ENCODE measurements at places on chromosomes 3 and 15. TPM values are rescaled to one million over a fixed set of nuclear protein-coding genes. Genes with fewer than 3 reads are reported as not detected.
A peak's percentile ranks its signal among the peaks of the same experiment; 100 is the strongest.

KLHL40 gene
- total RNA-seq: not detected

PDE8A gene
- total RNA-seq: 9.4 TPM

RBP2 gene
- not detected for total RNA-seq

TLR9 gene
- total RNA-seq: not detected

CCDC9B gene
- total RNA-seq: 0.23 TPM

DNAJA4 gene
- total RNA-seq: 18.6 TPM

TRIM42 gene
- not detected for total RNA-seq

CDC25A gene
- total RNA-seq: 40.9 TPM

TFG gene
- total RNA-seq: 137 TPM

CPLX3 gene
- not detected for total RNA-seq

CFAP100 gene
- 0.66 TPM for total RNA-seq

FANCD2 gene
- total RNA-seq: 56.0 TPM

PCSK6 gene
- total RNA-seq: 5.7 TPM

TMEM212 gene
- not detected for total RNA-seq

SUSD5 gene
- total RNA-seq: 2.8 TPM

GRCh38 chr3:48897460-48898376 lies 964 bp downstream of the SLC25A20 start:
- peak; percentile 45 for DNase-seq
- H3K4me1 ChIP-seq: no peaks in the 10 kb centered on the region
- H3K27ac ChIP-seq: no peak overlapping the region
- no peaks in the 10 kb centered on the region for H3K36me3 ChIP-seq
- H3K4me3 ChIP-seq: peak overlapping the region; percentile 90

DNA sequence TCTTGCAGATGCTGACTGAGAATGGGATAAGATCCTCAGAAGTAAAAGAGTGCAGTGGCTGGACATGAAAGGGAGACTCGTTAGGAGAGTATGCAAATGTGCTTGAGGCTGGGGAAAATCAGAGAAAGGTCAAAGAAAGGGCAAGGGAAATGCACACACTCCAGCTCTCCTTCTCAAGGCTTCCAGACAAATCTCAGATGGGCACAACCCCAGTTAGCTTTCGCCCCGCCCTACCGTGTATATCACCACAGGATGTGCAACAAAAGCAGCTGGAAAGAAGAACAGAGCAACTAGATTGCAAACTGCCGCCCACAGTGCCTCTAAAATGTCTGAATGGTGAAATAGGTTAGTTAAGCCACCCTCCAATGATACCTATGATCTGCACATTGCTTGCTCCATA lies 63.9 kb downstream of the CERS3 start:
- H3K4me1 ChIP-seq: no peaks in the 10 kb centered on the region
- no peak overlapping the region for H3K27ac ChIP-seq
- DNase-seq: no peak
- H3K36me3 ChIP-seq: no peaks in the 10 kb centered on the region
- no peak overlapping the region for H3K4me3 ChIP-seq
- no peaks in the 10 kb centered on the region for H3K27me3 ChIP-seq

GRCh38 chr15:25683911-25684310 lies 179.2 kb downstream of the ATP10A start:
- no peak for DNase-seq
- H3K27ac ChIP-seq: no peak overlapping the region
- no peaks in the 10 kb centered on the region for H3K36me3 ChIP-seq
- no peaks in the 10 kb centered on the region for H3K27me3 ChIP-seq
- peaks cover 3% of the 10 kb centered on the region for H3K4me1 ChIP-seq

DNA sequence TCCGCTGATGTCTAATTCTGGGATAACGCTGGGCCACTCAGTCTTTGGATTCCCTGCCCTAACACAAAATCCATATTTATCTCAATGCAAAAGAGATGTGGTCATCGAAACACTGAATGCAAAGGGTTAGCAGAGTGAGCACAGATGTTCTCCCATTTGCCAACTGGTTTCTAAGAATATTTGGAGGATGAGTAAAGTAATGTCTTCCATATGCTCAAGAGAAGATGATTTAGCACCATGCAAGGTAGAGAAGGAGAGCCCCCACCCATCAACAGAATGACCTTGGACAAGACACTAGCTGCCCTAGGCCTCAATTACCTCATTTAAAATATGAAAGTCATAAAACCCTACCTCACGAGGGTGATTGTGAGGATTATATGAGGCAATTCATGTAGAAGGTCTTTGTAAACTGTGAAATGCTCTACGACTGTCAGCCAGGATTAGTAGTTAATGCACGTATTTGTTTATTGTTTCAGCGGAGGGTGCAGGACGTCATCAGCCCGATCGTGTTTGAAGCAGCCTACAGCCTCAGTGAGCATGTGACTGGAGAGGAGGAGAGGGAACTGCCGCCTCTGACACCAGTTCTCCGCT lies 232.9 kb upstream of the CTDSPL start:
- H3K4me3 ChIP-seq: no peak overlapping the region
- H3K36me3 ChIP-seq: peaks cover 8% of the 10 kb centered on the region
- H3K27me3 ChIP-seq: no peaks in the 10 kb centered on the region
- H3K4me1 ChIP-seq: peaks cover 4% of the 10 kb centered on the region
- DNase-seq: no peak

DNA sequence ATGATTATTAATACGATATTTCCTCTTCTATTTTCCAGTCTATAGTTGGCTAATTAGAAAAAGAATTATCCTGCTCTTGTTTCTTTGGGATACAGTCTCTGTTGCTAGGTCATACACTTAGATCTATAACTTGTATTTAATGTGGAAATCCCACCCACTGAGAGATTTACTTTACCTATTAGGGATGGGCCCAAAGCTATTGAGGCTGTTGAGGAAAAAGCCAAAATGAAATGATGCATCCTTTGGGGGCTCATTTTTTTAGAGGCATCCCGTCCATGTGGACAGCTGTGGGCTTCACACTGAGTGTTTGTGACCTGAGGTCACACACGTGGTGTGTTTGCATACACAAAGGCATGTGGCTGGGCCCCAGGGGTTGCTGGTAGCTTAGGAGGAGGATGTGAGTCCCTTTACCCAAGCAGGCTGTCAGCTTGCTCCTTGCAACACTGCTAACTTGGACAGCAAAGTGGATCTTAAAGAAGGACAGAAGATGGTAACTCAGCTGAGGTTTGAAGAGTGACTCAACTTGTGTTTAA lies 477.4 kb downstream of the AGBL1 start:
- no peak for DNase-seq
- peaks cover 7% of the 10 kb centered on the region for H3K27me3 ChIP-seq
- H3K36me3 ChIP-seq: no peaks in the 10 kb centered on the region
- no peak overlapping the region for H3K27ac ChIP-seq

- no peaks in the 10 kb centered on the region for H3K4me1 ChIP-seq
- no peak overlapping the region for H3K4me3 ChIP-seq
- H3K27me3 ChIP-seq: no peaks in the 10 kb centered on the region
- H3K36me3 ChIP-seq: no peaks in the 10 kb centered on the region
- no peak overlapping the region for H3K27ac ChIP-seq
- no peak for DNase-seq
Observed at GRCh38 chr3:118932822-118933558, 101.7 kb downstream of the IGSF11 start.

DNA sequence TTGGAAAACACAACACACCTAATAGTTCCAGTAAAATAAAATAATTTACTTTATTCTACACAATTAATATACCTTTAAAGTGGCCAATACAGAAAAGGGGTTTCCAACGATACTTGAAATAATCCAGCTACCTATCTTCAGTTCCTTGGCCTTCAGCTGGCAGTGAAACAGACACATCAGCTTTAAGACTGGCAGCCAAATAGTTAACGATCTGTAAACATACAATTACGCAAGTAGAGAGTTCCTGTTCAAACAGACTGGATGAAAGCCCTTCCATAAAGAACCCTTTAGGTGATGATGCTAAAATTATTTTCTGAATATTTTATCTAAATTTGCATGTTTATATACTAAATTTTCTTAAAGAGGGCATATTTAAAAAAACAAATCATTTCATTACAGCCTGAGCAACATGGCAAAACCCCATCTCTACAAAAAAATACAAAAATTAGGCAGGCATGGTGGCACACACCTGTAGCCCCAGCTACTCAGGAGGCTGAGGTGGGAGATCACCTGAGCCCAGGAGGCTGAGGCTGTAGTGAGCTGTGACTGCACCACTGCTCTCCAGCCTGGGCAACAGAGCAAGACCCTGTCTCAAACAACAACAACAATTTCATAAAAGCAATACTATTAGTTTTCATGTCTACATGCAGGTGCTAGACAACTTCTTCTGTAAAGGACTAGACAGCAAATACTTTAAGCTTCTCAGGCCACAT lies 12.9 kb downstream of the DYNC1LI1 start:
- H3K36me3 ChIP-seq: peaks cover 24% of the 10 kb centered on the region
- no peak for DNase-seq

DNA sequence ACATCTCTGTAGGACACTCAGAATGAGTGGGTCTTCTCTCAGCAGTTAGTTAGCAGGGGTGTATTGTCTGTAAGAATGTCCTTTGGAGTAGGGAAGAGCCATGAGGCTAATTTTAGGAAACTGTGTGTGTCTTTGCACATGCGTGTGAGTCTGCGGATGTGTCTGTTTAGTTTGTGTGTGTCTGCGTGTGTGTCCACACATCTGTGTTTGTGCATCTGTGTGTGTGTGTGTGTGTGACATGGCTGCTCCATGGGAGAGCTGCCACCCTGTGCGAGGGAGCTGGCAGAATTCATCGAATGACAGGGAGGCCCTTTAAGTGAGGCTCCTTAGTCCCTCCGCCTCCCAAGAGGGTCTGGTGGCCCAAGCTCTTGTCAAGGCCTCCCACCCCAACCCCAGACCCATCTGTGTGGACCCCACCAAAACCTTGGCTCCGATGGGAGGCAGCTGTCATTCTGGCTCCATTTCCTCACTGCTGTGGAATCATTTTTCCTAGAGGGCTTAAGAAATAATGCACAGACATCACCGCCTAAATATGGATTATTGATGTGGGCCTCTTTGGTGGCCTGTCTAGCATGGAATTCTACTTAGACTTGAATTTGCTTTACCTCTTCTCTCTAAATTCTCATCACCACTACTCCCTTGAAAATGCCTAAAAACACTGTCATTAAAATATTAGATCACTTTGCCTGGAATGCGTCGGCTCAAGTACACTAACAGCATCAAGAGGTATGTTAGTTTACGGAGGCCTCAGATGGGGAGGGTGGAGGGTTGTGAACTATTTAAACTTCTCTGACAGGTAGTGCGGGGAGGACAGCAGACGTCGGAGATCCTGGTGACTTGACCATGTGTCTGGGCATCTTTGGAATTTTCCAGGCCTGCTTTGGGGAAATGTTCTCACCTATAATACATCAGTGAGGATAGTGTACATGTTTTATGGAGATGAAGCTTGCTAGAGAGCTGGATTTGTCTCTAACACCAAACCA lies 9.4 kb downstream of the ESYT3 start:
- DNase-seq: peak; percentile 40
- no peak overlapping the region for H3K4me3 ChIP-seq
- H3K27me3 ChIP-seq: no peaks in the 10 kb centered on the region
- H3K36me3 ChIP-seq: no peaks in the 10 kb centered on the region
- peaks cover 7% of the 10 kb centered on the region for H3K4me1 ChIP-seq
- H3K27ac ChIP-seq: no peak overlapping the region

DNA sequence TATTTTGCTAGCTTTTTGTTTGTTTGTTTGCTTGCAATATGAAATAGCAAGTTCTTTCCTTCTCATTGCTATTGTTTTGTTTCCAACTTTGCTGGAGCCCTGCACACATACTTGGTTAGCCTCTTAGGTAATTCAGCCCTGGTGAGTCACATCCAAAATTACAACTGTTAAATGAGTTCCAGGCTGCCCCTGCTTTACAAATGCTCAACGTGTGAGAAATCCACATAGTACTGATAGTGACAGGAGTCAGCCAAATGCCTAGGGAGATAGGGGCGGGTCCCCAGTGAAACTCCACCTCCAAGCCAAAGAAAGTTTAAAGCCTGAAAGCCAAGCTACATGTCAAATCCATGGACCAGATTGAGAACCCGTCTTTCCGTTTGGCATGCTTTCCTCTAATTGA lies 81.3 kb upstream of the RNF7 start:
- no peaks in the 10 kb centered on the region for H3K36me3 ChIP-seq
- peaks cover 32% of the 10 kb centered on the region for H3K27me3 ChIP-seq
- DNase-seq: peak; percentile 82

DNA sequence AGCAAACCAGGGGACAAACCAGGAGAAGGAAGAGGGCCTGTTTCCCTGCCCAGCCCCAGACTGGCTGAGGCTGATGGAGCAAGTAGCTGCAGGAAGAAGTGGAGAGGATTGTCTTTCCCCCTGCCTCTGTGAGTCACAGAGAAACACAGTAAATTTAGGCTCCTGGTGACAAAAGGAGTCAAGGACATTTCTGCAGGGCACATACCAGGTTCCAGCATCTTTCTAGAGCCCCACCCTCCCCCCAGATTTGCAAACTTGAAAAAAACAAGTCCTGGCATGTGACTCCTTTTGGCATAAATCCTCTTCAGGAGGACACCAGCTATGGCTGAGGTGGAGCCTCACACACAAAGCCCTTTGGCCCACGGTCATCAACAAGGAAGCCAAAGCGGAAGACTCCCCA lies 17.8 kb downstream of the PLD1 start:
- H3K4me1 ChIP-seq: peaks cover 13% of the 10 kb centered on the region
- no peak overlapping the region for H3K27ac ChIP-seq
- H3K27me3 ChIP-seq: no peaks in the 10 kb centered on the region
- DNase-seq: no peak

GRCh38 chr3:151283907-151284461 lies 5.6 kb upstream of the P2RY14 start:
- H3K36me3 ChIP-seq: no peaks in the 10 kb centered on the region
- no peak overlapping the region for H3K27ac ChIP-seq
- H3K4me1 ChIP-seq: peaks cover 4% of the 10 kb centered on the region
- DNase-seq: no peak
- H3K27me3 ChIP-seq: no peaks in the 10 kb centered on the region
- no peak overlapping the region for H3K4me3 ChIP-seq

DNA sequence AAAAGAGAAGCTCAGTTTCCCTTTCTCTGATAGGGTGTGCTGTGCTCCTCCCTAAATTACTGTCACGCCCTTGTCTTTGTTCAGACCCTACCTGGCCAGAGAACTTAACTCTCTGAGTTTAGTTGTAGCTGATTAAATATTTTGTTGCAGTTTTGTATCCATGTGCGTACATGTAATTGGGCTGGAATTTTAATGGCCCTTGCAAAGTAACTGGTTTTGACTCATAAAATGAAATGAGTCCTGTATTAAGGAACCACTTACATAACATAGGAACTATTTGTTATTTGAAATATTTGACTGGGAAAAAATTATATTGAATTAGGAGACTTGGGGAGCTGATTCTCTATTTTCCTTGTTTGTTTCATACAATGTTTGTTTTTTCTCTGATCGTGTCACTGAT lies 80.2 kb downstream of the LRRK1 start:
- no peaks in the 10 kb centered on the region for H3K4me1 ChIP-seq
- H3K36me3 ChIP-seq: no peaks in the 10 kb centered on the region
- H3K4me3 ChIP-seq: no peak overlapping the region
- no peak for DNase-seq

DNA sequence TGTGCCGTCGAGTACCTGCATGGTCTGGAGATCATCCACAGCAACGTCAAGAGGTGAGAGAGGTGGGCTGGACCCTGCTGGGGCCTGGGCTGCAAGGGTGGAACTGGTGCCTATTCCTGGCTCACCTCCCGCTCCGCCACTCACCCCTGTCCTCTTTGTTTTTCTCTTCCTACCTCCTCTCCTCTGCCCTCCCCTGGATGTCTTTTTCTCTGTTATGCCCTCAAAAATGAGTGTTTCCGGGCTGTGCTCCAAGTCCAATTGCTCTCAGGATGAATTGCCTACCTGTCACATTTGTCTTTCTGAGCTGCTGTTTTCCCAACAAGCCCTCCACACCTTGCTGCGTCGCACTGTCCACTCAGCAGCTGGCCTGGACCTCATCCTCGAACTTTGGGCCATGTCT lies 28.5 kb upstream of the TATDN2 start:
- H3K36me3 ChIP-seq: no peaks in the 10 kb centered on the region
- H3K4me1 ChIP-seq: no peaks in the 10 kb centered on the region
- no peak overlapping the region for H3K4me3 ChIP-seq
- H3K27me3 ChIP-seq: no peaks in the 10 kb centered on the region
- no peak for DNase-seq
